ENCODE measurements at places on chromosomes 2 and 18. TPM values are rescaled to one million over a fixed set of nuclear protein-coding genes. Genes with fewer than 3 reads are reported as not detected.

The NT5DC4 gene
- not detected for total RNA-seq

The MRPL33 gene
- 99.6 TPM for total RNA-seq

DNA sequence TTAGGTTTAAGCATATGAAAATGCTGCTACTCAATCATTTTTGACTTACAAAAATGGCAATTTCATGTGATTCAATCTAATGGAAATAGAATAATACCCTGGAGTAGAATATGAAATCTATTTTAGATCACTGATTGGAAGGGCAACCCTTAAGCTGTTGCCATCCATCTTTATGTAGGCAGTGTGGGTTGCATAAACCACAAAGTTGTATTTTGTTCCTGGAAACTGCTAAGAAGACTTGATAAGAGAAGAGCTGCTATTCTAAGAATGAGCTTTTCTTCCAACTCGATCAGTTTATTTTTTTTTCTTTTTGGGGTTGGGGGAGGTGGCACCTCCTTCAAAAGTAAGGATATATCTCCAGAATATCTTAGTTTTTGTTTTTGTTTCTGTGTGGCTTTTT lies 60.2 kb downstream of the CAVIN2 start:
- DNase-seq = peak; percentile 17

The HSBP1L1 gene
- 16.9 TPM for total RNA-seq
